ENCODE measurements at places on chromosomes 11 and 22. TPM values are rescaled to one million over a fixed set of nuclear protein-coding genes. Genes with fewer than 3 reads are reported as not detected.

GRCh38 chr11:42596576-42597145, 715.1 kb upstream of the API5 start:
- no peak for DNase-seq

DNA sequence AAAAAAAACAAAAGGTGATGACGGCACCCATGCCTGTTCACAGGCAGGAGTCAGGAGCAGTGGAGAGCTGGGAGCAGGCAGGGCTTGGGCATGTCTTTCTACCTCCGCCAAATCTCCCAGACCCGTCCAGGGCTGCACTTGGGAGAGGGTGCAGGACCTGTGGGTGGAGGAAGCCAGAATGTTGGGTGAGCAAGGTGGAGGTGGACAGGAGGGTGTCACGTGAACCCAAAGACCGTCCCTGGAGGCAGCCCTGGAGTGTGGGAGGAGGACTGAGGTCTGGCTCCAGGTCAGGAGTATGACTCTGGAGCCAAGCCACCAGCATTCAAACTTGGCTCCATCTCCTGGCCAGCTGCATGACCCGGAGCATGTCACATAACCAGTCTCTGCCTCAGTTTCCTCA, 26.6 kb upstream of the RELT start:
- DNase-seq = no peak

- DNase-seq = no peak
Observed at GRCh38 chr22:47811971-47812370, 1049.5 kb downstream of the TBC1D22A start.

GRCh38 chr11:45847911-45848316, 639 bp downstream of the CRY2 start:
- peak; percentile 71 for DNase-seq

DNA sequence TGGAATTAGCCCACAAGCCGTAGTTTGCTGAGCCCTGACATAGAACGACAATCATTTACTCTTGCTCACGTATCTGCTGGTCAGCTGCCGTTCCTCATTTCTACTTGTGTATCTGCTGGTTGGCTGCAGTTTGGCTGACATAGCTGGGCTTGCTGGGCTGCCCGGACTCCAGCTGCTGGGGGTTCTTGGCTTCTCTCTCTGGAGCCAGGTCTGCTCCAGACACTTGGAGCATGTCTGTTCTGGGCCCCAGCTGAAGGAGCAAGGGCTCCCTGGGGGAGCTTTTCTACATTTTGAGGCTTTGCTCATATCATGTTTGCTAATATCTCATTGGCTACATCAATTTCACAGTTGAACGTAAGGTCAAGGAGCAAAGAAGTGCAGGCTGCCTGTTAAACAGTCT, 47.3 kb downstream of the PRDM11 start:
- no peak for DNase-seq

GRCh38 chr22:40979198-40979597, 28.0 kb downstream of the RBX1 start:
- DNase-seq = no peak

GRCh38 chr22:33361581-33361980, 303.4 kb upstream of the SYN3 start:
- DNase-seq = no peak

- no peak for DNase-seq
Observed at GRCh38 chr11:124394408-124394807, 4.4 kb downstream of the OR8B3 start.

GRCh38 chr22:47608421-47608820, 846.0 kb downstream of the TBC1D22A start:
- DNase-seq = no peak

GRCh38 chr11:84420271-84420670, 1134.1 kb upstream of the CCDC90B start:
- no peak for DNase-seq

Gene OR2AG2
- not detected for total RNA-seq
